Activated CD4-positive, alpha-beta memory T cell treated with anti-CD3 and anti-CD28 coated beads for 36 hours (primary cell): ENCODE measurements at places on chromosomes 1 and 21.
A peak's percentile ranks its signal among the peaks of the same experiment; 100 is the strongest.

- no peak for DNase-seq
Measured at GRCh38 chr1:19014765-19015164, 58.3 kb upstream of the IFFO2 start.

DNA sequence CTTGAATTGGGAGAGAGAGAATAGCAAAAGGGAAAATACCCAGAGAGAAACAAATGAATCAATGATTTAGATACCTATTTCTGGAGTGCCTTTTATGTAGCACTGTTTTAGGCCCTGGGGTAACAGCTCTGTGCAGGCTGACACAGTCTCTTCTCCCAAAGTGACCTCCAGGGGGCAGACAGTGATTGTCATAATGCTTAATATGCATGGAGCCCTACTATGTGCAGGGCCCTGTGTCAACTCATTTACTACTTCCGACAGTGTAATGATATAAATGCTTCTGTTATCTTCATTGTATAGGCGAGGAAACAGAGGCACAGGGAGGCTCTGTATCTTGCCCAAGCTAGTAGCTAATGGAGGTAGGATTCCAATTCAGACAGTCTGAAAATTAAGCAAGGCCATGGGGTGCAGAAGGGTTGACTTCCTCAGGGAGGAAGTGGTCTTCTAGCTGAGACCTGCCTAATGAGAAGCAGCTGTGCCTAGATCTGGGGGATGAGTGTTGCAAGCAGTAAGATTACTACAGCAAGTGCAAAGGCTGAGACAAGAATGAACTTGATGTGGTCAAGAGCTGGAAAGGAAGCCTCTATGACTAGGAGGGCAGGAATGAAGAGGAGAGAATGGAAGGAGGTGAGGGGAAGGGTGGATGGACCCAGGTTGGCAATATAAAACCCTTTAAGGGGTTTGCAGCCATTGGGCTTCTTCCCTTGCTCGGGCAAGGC lies 16.2 kb upstream of the SERINC2 start:
- no peak for DNase-seq

DNA sequence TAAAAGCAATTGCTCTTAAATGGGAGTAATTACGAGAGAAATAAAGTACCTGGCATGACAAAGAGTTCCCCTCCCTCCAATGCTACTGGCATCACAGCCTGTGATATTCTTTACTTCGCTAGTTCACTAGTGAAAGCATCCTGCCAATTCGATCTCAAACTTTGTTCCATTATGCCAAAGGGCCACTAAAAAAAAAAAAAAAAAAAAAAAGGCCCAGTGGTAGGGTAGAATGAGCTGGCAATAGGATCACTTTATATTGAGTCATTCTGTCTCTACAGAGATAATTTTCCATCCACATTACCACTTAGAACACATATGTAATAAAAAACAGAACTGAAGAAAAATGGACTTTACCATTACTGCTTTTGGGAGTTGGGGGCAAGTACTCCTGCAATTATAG lies 11.2 kb downstream of the PUM1 start:
- peak; percentile 14 for DNase-seq

GRCh38 chr1:228240411-228241240 lies 32.8 kb downstream of the OBSCN start:
- no peak for DNase-seq

DNA sequence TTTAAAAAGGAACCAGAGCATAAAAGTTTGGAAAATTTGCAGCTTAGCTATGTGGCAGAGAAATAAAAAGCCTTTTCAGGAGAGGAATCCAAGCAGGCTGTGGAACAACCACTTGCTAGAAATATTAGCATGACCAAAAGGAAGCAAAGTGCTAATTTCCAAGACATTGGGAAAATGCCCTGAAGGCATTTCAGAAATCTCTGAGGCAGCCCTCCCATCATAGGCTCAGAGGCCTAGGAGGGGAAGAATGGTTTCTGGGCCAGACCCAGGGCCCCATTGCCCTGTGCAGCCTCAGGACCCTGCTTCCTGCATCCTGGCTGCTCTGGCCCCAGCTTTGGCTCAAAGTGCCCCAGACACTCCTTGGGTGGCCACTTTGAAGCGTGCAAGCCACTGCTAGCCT lies 56.8 kb downstream of the TENT5C start:
- no peak for DNase-seq

- DNase-seq: no peak
Measured at GRCh38 chr1:158049853-158050252, 56.4 kb downstream of the KIRREL1 start.

GRCh38 chr1:192439373-192440025 lies 122.7 kb downstream of the RGS21 start:
- no peak for DNase-seq

GRCh38 chr1:24966724-24967346 lies 36.8 kb upstream of the RUNX3 start:
- DNase-seq: peak; percentile 94

- no peak for DNase-seq
Measured at GRCh38 chr1:38420666-38421065, 374.1 kb upstream of the POU3F1 start.

DNA sequence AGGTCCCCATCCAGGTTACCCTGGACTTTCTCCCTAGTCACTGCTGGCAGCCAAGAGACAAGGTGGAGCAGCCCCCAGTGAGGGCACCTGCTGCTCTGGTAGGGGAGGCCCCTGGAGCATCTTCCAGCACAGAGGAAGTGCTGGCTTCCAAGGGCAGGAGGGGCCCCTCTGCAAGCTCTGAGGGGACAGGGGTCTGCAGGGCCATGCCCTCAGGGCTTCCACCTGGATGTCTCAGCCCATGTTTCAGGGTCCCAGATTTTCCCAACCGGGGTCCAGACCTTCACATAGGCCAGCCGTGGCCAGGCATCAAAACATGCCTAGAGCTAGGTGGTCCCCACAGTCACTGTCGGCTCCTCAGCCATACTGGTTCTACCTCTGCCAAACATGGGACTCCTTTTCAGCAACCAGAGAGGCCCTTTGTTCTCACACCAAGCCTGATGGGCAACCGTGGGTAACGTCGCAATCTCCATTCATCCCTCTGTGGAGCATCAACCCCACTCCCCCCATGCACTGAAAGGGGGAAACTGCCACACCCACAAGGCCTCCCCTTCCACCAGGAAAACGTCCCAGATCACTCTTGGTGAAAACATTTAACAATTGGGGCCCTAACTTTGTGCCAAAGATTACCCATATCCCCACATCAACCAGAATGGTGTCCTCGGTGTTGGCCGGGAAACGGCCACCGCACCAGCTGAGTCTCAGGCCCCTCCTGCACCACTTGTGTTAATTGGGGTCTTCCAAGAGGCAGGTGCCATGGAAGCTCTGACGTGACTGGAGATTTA lies 1.9 kb upstream of the COL6A2 start:
- peak; percentile 7 for DNase-seq

- no peak for DNase-seq
Measured at GRCh38 chr1:150221552-150221951, 14.4 kb downstream of the ANP32E start.

DNA sequence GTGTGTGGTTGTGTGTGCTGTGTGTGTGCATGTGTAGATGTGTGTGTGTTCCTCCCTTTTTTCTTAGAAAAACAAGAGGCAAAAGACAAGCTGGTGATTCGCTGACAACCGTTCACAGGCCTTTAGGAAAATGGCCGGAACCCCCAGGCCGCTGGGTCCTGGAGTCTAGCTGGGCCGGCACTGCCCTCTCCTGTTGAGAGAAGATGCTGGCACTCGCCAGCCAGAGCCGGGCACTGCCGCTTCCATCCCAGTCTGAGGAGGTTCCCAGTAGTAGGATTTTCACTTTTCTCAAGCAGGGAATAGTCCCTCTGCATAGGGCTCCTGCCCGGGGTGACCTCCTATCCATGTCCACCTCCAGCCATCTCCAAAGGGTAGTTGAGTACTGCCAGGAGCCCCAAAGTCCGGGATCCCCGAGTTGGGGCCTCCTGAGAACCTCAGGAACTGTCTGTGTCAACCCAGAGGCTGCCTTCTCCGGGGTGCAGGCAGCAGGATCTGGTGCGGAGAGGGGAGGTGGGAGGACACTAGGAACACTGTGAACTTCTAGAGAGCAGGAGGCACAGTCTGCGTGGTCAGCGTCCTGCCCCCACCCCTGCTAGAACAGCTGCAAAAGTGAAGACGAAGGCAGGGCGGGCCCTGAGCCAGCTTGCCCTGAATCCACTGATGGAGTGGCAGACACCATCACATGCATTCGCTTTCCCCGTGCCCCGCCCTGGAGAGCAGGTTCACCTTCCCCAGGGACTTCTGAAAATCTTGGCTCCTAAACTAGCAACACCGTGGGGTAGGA lies 44.1 kb upstream of the ARHGEF16 start:
- DNase-seq: no peak

GRCh38 chr1:231694465-231695077 lies 68.0 kb downstream of the DISC1 start:
- DNase-seq: no peak

GRCh38 chr1:10986525-10986890 lies 25.9 kb upstream of the TARDBP start:
- no peak for DNase-seq

GRCh38 chr1:35261412-35262120 lies 6.9 kb upstream of the ZMYM4 start:
- no peak for DNase-seq

GRCh38 chr1:28450561-28450960 lies 55.3 kb upstream of the RCC1 start:
- DNase-seq: no peak
